Activated CD8-positive, alpha-beta memory T cell treated with anti-CD3 and anti-CD28 coated beads, Interleukin-2, amount 50 U/mL, for 48 hours (primary cell): ENCODE measurements at places on chromosomes 12 and 14.

GRCh38 chr12:22399464-22400180 is 65.1 kb upstream of the ST8SIA1 start:
- no peak for DNase-seq

DNA sequence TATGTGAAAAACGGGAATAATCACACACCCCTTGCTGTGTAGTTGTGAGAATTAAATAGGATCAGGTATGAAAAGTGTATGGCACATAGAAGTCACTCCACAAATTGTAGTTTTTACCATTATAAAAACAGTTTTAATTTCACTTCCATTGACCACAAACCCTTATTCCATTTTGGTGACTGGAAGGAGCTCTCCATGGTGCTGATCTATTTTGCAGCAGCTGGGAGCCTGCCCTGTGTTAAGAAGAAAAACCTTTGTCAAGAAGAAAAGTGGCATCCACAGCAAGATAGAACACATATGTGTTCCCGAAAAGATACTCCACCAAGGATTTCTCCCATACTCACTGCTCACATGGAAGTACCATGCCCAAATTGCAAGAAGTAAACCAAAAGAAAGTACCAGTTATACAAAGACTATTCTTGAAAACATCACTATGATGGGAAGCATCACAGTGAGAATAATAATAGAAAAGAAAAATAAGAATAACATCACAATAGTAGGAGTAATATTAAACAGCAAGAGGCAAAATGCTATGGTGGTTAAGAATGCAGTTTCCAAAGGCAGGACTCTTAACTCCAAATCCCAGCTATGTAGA is 58.7 kb downstream of the TUNAR start:
- DNase-seq: no peak

GRCh38 chr14:79098324-79098723 is 928.2 kb downstream of the NRXN3 start:
- no peak for DNase-seq

- DNase-seq: no peak
Measured at GRCh38 chr12:62774794-62775193, 160.2 kb downstream of the PPM1H start.

- DNase-seq: no peak
Measured at GRCh38 chr12:112665958-112666357, 125.6 kb upstream of the RPH3A start.
